CMK (cell line): ENCODE measurements at places on chromosomes 4 and X.
A peak's percentile ranks its signal among the peaks of the same experiment; 100 is the strongest.

- DNase-seq = no peak
Measured at GRCh38 chrX:24396236-24396930, 35.9 kb downstream of the SUPT20HL1 start.

GRCh38 chr4:993111-994029 is at the start of gene SLC26A1:
SLC26A1 (minus strand) TSS chr4:993404; CDS start chr4:991703, 1,701 bp downstream.
- DNase-seq = no peak

DNA sequence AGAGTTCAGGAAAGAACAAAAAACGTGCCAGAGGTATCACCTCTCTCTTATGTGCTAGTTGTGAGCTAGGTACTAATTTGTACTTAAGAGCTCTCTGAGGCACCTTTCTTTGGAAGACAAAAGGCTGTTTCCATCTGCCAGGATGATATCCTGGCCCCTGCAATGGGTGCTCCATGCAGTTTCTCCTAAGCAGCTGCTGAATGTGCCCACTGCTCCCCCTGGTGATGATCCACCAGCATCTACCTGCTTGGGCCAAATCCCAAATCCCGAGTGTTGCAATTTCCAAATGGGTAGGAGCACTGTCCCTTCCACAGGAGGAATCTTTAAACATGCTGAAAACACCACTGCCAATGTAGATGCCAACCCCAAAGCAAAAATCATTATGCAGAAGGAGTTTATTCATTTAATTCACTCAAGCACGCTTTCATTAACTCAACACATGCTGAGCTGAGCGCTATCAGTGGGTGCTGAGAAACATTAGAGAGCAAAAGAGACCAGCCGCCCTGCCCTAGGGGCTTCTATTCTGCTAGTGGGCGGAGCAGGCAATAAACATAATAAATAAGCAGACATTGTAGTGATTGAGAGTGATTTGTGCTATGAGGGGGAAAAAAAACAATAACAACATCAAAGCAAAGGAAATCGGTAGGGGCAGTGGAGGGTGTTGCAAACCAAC is 69.6 kb upstream of the C4orf50 start:
- DNase-seq = no peak

DNA sequence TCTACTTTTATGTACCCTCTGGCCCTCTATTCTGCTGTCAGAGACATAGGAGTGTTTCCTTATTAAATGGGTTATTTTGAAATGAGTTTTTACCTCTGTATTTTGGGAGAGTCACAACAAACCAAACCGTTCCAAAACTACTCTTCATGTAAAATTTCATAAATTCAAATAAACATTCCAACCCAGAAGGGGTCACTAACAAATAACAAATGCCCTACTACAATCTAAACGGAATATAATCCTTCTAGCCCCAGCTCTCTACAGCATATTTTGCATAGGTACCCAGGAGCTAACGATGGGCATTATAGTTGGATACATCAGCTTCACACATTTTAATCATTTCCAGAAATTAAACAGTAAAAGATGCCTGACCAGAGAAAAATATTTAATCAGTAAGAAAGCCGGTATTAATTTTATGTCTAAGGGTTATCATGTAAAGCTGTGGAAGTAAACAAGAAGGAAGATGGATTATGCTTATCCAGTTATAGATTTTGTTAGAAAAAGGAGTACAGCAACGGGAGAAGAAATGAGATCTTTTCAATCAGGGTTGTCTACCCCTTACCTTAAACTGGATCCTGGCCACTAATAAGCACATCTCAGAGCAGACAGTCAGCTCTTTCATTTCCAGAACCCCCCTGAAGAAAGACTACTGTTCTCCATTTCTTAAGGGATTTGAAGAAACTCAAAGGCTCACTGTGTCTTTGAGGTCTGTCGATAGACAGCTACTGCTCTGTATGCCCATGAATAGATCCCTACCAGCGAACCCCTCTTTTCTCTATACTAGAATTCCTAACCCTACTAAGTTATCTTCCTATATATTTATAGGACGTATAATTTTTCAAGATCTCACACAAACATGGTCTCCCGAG is 1.2 kb downstream of the UGDH start:
- no peak for DNase-seq

DNA sequence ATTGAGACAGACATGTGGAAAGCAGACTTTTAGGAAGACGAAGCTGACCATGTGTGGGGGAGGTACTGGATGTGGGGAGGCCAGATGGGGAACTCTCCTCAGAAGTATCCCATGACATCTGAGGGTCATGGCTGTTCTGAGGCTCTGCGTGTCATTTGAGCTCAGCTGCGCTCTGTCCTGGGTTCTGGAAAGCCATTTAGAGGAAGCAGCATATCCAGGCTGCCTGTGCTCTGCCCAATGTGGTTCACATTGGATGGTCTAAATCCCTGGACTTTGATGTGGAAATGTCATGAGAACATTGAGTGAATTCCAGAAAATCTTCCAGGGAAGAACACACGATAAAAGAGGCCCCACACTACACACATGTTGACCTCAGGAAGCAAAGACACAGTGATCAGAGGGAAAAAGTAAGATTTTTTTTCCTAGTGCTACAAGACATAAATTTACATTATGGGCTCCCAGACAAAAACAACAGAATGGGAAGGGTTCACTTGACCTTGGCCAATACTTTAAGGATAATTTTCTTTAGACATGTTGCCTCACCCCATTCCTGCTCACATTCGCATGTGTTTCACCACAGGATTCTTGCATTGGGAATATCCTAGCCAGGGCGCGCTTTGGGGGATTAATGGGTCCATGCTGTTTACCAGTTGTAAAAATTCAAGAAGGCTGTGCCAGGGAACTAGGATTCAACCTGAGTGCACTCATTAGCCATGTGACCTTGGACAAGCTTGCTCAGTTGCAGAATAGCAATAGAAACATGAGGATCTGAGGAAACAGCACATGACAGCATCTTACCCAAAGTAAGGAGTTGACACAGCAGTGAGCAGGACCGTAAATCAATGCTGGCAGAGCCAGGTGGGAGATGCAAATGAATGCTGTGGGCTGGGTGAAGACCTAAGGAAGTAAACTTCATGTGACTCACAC is 73.2 kb upstream of the C1QTNF7 start:
- no peak for DNase-seq

GRCh38 chr4:168852933-168853713 is 156.9 kb downstream of the CBR4 start:
- no peak for DNase-seq

GRCh38 chr4:152999346-153000075 is 63.4 kb downstream of the FHDC1 start:
- no peak for DNase-seq

- DNase-seq = no peak
Measured at GRCh38 chr4:93467484-93468155, 360.9 kb upstream of the ATOH1 start.

- DNase-seq = no peak
Measured at GRCh38 chr4:23390246-23390645, 499.6 kb downstream of the PPARGC1A start.

GRCh38 chr4:145681518-145681917 is 1.6 kb downstream of the C4orf51 start:
- DNase-seq = no peak

GRCh38 chr4:163693776-163694175 is 199.3 kb downstream of the TMA16 start:
- DNase-seq = no peak

DNA sequence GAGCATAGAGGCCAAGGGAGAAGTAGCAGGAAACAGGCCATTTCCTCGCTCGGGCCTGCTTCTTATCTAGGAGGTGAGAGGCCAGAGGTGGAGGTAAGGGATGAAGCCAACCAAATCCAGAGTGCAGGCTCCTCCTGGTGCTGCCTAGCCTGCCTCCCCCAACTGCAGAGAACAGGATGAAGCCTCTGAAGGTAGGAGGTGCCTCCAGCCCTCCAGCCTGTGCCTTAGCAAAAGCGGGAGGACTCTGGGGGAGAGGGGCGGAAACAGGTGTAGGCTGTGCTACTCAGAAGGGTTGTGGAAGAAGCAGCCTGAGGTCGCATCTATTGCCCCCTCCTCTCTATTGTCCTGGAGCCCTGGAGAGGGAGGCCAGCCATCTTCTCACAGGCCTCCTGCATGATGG is 2.9 kb upstream of the MTM1 start:
- no peak for DNase-seq

GRCh38 chr4:164571593-164572390 is 182.1 kb upstream of the SMIM31 start:
- no peak for DNase-seq

DNA sequence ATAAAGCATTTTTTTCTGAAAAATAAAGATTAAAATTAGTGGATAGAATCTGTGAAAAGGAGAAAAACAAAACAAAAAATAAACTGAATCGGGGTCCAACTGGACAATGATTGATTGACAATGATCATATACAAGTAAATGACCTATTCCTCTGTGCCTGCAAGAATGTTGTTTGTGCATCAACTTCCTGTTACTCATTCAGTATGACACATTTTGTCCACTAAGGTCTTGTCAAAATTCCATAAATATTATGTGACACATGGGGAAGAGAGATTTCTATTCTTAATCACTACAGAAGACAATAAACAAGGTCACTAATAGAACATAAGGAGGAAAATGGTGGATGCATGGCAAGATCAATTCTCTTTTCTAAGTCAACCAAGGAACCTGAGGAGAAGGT is 54.9 kb downstream of the F8 start:
- DNase-seq = no peak

- no peak for DNase-seq
Measured at GRCh38 chrX:143664302-143664701, 28.4 kb upstream of the SLITRK4 start.

DNA sequence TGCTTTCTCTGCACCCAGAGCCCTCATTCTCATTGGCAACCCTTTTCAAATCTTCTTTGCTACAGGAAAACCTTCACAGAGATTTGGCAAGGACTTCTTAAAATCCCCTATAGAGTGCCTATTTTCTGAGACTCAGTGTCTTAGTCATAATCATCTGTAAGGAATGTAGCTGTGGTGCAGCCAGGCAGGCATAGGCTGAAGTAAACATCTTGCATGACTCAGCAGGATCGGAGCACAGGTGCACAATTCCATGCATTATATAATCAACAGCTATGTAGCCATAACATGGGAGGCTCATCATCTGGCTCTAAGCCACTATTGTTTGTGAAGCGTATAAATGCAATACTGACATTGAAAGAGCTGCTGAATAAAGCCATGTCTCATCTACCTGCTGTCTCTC is 368.8 kb downstream of the MAGEE1 start:
- DNase-seq = no peak

DNA sequence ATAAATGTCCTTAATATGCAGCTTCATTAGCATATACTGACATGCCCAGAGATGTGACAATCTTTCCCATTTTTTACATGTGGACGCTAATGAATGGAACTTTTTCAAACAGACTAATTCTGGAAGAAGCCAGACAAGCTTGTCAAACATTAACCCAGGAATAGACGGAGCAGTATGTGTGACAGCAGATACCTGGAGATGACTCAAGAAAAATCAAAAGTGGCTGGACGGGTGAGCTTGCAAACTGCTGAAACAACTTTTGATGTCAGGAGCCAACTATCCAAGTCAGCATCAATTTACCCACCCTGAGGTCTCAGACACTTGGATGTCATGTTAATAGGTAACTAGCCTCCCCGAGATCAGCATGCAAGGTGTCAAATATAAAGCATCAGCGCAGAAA is 183.0 kb downstream of the PACRGL start:
- DNase-seq = no peak

DNA sequence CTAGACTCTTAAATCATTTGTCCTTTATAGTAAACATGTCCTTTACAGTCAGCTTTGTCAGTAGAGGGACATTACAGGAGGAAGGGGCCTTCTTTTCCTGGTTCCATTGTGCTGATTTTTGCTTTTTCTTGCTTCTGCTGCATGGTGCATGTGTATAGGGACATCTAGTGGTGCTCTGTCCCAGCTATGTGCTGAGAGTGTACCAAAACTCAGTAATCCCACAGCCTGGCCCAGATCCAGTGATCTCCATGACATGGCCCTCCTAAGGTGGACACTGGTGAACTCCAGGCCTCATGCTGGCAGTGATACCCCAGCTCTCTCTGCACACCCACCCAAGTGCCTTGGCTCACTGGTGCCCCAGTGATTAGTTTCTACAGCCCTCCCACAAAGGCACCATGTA is 45.2 kb downstream of the MAGEB17 start:
- DNase-seq = no peak

DNA sequence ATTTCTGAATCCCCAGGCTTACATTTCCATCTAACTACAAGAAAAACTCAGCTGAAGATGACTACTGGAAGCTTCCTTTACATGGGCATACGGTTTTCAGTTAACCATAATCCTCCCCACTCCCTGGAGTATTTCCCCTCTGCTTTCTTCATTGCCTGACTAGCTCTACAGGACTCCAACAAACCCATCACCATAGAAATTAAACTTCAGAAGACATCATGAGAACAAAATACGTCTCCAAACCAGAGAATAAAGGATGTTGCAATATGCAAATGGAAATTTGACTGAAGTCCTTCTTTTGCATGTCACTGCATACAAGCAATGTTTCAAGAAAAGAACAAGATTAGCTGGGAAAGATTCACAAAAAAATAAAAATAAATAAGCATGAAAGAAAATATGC is 170.2 kb upstream of the PCDH18 start:
- DNase-seq = no peak

DNA sequence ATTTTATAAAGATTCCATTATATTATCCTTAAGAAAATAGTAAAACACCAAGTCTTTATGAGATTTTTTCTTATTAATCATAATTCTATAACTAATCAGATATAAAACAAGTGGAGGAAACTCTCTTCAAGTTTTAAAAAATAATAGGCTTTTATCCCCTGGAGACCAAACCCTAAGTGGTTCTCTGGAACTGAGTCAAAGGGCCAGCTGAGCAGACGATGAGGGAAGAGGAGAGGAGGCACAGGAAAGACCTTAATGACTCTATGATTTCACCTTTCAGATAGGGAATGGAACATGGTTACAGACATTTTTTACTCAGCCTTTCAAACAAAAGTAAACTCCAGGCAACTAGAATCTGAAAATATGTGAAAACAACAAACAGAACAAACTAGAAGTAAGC is 201.8 kb downstream of the SLC39A8 start:
- DNase-seq = no peak

- no peak for DNase-seq
Measured at GRCh38 chr4:56863441-56864139, 42.1 kb upstream of the SPINK2 start.

DNA sequence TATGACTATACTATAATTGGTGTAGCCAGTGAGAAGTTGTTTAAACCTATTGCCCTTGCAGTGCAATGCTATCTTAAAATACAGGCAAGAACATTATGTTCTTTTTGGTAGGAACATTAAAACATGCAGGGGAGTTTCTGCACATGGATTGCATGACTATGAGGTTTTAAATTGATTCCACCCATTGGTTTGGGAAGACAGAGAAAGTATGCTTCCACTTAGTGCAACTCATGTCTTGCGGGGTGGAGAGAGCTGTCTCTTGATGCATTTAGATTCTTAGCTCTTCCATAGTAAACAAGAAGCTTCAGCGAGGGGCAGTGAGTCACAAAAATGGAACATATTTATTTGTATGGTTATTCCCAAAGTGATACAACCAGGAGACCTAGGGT is 39.5 kb upstream of the RASL11B start:
- DNase-seq = no peak

GRCh38 chr4:2792396-2792710 is 532 bp upstream of the SH3BP2 start:
- DNase-seq = no peak

GRCh38 chr4:153008578-153009199 is 72.6 kb downstream of the FHDC1 start:
- no peak for DNase-seq

GRCh38 chr4:26727844-26728243 is 132.8 kb upstream of the STIM2 start:
- no peak for DNase-seq

- peak; percentile 83 for DNase-seq
Measured at GRCh38 chr4:2412885-2413716, 5.3 kb downstream of the ZFYVE28 start.
